Hindlimb muscle (tissue), 1 donor: ENCODE measurements at places on chromosomes 1 and 21.

DNA sequence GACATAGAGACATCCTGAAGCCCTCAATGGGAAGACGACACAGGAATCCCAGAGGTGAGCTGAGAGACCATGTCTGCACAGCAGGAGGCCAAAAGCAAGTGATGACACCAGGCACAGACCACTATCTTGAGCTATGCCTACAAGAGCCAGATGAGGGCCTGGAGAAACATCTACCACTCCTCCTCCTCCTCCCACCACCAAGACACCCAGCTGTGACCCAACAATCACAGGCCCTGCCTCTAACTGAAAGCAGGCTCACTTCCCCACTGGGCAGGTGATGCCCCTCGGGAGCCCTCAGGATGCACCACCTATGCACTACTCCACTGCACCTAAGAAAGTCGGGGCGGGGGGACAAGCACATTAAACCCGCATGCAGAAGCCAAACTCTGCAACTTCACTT is 16.5 kb downstream of the TADA1 start:
- DNase-seq: no peak

DNA sequence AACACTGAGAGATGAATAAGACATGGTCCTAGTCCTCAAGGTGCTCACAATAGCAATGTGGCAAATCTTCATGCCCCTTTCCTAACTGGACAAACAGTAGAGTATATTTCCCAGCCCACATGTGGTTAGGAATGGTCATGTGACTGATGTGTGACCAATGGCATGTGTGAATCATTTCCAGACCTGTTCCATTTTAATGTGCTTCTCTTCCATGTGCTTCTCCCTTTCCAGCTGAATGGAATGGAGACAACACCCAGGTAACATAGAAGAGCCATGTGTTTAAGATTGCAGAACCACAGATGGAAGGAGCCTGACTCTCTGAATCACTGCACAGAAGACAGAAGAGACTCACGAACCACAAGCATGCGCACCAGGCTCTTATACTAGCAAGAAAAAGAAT is 409.9 kb upstream of the NFIA start:
- DNase-seq: no peak

DNA sequence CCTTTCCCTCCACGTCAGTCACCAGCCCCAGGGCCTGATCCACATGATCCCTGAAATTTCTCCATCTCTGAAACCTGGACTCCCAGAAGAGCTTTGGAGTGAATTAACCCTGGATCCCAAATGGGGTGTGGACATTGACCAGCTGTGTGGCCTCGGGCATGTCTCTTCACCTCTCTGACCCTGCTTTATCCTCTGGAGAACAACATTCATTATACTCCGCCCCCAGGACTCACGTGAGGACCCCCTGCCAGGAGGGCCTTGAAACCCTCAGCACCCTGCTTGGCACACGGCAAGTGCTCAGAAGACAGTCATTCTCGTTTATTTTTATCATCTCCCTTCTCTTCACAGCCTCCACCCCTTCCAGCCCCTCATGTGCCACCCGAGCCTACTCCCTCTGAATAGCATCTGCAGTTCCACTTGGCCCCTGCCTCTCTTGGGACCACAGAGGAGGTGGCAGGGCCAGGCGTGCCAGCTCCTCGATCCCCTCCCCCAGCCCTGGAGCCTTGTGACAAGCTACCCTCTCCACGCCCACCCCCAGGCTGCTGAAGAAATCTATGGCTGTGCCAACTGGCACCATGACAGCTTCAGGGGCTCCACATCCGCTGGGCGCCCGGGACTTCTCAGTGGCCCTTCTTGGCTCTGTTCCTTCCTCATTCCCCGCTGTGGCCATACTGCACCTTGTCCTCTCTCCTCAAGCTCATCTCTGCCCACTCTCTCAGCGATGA is 18.0 kb downstream of the ADGRB2 start:
- no peak for DNase-seq

DNA sequence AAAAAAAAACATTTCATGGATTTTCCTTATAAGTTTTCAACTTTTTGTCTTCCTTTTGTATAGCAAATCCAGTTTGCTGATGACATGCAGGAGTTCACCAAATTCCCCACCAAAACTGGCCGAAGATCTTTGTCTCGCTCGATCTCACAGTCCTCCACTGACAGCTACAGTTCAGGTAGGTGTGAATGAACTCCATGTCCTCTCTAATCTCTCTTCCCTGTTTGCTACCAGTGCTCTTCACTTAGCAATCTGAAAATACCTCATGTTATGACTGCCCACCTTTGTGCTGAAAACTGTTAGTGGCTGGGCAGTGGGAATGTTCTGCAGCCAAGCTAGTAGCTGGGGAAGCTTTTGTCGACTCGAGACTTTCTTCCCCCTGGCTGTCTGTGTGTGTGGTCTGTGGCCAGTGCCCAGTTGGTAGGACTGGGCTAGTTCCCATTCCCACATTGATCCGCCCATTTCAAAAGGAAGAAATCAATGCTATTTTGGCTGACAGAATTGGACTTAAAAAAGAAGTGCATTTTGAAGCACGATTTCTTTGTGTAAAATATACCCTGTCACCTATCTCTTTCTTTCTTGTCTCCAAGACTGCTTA is 24.5 kb downstream of the AHCYL1 start:
- DNase-seq: no peak
